ENCODE measurements at places on chromosomes 2 and 18.

- DNase-seq, result no peak
These were observed 28.5 kb upstream of the AQP4 start for GRCh38 chr18:26893996-26894395.

- DNase-seq, result no peak
These were observed 55.9 kb upstream of the EPAS1 start for GRCh38 chr2:46241344-46241743.

GRCh38 chr2:167386694-167387093, 498.4 kb downstream of the XIRP2 start:
- no peak for DNase-seq

GRCh38 chr18:51092117-51092516, 62.1 kb downstream of the SMAD4 start:
- DNase-seq, result no peak

- DNase-seq, result no peak
These were observed 119.2 kb downstream of the PRKRA start for GRCh38 chr2:178331474-178332432.

GRCh38 chr2:62747876-62748275, 42.4 kb downstream of the EHBP1 start:
- DNase-seq, result no peak

DNA sequence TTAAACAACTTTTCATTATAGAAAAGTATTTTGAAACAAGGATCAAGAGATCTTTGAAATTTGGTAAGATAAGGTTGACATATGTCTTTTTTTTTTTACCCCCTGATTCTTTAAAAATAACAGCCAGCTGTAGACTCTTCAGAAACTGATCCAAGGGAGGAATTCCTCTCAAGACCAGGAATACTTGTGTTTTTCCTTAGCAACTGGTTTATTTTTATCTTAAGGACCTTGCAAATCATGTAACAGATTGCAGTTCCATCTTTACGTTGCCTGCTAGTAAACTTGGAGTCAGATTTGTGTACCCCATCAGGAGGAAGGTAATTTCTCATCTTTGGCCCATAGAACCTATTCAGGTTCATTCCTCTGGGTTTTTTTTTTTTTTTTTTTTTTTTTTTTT, 71.6 kb downstream of the BOLA3 start:
- DNase-seq, result no peak

- no peak for DNase-seq
These were observed 127.4 kb downstream of the CCDC102B start for GRCh38 chr18:68925268-68925667.

DNA sequence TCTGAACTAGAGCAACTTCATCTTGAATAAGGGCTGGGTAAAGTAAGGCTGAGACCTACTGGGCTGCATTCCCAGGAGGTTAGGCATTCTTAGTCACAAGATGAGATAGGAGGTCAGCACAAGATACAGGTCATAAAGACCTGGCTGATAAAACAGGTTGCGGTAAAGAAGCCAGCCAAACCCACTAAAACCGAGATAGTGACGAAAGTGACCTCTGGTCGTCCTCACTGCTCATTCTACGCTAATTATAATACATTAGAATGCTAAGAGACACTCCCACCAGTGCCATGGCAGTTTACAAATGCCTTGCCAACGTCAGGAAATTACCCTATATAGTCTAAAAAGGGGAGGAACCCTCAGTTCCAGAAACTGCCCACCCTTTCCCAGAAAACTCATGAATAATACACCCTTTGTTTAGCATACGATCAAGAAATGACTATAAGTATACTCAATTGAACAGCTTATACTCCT, 109.1 kb downstream of the FIGN start:
- DNase-seq, result no peak

GRCh38 chr2:172408143-172408766, 19.1 kb upstream of the ITGA6 start:
- no peak for DNase-seq

GRCh38 chr2:72147303-72147971, at the start of gene CYP26B1:
Gene CYP26B1 (minus strand): TSS chr2:72147862. CDS start chr2:72147834, 28 bp downstream.
- no peak for DNase-seq

Data from CD8-positive, alpha-beta T cell (primary cell).